Activated CD4-positive, CD25-positive, alpha-beta regulatory T cell treated with anti-CD3 and anti-CD28 coated beads, Interleukin-2, amount 50 U/mL, for 24 hours (primary cell): ENCODE measurements at places on chromosomes 1 and 21.

DNA sequence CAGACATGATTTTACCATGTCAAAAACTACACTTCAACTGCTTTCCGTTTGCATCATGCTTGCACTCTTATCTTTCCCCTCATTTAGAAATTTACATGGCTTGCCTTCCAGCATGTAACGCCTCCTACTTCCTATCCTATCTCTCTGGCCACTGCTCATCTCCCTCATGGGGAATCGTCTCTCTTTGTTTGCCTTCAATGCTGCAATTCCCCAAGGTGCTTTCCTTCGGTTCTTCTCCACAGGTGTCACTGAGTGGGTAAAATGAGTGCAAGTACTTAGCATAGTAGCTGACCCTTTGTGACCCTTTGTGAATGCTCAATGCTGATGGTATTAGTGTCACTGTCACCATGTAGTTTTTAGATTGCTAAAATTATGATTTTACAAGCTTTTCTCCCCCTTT is 63.1 kb downstream of the APP start:
- no peak for ATAC-seq

DNA sequence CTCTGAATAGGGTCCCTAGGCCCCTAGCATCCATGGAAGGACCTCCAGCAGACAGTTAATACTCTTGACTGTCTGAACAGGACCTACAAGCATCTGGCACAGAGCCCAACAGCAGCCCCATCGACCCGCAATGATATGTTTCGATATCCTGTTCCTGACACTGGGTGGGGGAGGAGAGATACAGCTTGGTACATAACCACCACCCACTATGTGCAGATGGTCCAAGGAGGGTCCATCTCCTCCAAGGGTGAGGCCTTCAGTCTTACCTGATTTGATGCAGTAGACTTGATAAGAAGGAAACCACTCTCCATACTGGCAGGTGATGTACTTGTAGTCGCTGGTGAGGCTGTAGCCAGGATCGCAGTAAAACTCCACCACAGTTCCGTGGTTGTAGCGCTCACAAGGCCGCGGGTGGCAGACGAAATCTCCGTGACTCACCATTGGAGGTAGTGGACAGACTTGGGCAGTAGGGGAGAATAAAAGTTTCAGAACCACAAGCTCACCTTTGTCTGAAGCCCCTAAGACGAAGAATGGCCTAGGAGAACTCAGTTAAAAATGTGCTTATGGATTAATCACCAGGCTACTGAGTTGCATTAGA is 86.0 kb upstream of the TLR5 start:
- ATAC-seq = no peak

GRCh38 chr1:109667452-109668122 is at the start of gene GSTM2:
Gene GSTM2, plus strand, starts transcription at chr1:109668057. Its CDS starts 59 bp downstream, at chr1:109668116.
- ATAC-seq = peak; percentile 96

DNA sequence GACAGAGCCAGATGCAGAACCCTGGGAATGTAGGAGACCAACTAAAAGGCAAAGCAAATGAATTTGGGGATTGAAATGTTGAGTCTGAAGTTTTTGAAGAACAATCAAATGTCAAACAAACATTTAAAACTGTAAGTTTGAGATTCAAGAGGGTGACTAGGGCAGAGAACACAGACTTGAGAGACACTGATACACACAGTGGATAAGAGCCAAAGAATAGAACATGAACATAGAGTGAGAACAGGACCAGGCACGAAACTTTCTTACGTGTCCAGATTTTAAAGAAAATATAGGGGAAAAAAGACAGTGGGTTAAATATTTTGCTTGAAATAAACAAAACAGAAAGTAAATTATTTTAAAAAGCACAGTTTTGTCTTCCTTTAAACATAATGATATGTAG is 115.7 kb downstream of the DPYD start:
- ATAC-seq = no peak

DNA sequence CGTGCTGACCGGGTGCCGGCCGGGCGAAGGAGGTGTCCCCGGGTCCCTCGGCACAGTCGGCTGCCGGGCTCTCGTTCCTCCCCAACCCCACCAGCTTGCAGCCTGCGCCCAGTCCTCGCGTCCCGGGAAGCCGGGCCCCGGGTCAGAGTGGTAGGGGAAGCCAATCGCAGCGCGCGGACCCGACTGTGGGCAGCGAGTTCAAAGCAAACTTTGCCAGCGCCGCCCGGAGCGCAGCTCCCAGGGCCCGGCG is 328 bp downstream of the MYCL start:
- peak; percentile 13 for ATAC-seq

DNA sequence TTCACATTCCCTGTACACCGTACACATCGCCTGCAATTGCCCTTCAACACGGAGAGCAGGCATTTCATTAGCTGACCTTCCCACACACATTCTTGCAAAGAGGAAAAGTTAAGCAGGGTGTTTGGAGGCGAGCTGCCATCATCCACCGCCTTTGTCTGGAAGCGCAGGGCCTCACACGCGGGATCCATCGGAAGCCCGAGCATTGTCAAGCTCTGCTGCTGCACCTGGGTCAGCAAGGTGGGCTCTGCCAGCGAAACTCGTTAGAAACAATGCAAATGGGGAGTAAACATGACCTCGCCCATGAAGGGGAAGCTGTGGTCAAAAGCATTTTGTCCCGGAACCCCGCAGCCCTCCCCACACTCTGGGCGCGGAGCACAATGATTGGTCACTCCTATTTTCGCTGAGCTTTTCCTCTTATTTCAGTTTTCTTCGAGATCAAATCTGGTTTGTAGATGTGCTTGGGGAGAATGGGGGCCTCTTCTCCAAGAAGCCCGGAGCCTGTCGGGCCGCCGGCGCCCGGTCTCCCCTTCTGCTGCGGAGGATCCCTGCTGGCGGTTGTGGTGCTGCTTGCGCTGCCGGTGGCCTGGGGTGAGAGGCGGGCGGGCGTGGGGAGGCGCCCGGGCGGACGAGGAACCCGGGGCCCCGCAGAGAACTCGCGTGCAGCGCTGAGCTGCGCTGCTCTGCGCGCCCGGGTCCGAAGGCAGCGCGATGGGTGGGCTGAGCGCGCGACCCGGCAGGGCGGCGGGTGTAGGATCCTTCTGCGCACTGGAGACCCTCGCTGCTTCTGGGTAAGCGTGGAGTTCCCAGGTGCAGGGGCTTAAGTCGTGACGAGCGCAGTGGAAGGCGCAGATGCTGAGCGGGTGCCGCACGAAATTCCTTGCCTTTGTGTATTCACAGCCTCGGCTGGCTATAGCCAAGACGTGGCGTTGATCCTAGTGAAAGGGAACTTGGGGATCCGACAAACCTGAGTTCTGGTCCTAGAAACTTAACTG is at the start of gene CR1:
Gene CR1 (plus strand): TSS at position 357 of the 992 bp plus-strand sequence. CDS start 111 bp downstream, at position 468.
- peak; percentile 42 for ATAC-seq

DNA sequence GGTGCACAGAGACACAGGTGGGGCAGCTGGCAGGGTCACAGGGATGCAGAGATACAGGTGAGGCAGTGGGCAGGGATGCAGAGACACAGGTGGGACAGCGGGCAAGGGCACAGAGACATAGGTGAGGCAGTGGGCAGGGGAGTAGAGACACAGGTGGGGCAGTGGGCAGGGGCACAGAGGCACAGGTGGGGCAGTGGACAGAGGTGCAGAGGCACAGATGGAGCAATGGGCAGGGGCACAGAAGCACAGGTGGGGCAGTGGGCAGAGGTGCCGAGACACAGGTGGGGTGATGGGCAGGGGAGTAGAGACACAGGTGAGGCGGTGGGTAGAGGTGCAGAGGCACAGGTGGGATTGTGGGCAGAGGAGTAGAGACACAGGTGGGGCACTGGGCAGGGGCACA is 117.3 kb upstream of the KLHDC7A start:
- no peak for ATAC-seq

DNA sequence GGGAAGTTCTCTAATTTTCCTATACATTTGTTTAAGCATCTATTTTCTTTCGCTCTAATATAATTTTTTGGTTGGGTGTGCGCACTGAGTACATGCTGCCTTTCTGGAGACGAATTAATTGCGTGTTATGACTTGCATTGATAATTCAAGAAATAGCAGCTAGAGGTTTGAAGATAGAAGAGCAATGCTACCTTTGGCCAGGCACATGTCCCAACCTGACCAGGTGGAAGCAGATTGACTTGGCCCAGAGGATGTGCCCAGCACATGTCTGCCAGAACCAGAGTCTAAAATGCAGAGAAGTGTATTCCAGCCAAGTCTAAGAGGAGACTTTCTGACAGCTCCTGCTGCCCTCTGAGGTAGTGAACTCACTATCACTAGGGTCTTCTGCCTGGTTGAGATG is 114.3 kb downstream of the SLC35F3 start:
- no peak for ATAC-seq

- ATAC-seq = no peak
Observed at GRCh38 chr1:40858856-40859416, 3.2 kb downstream of the CITED4 start.

DNA sequence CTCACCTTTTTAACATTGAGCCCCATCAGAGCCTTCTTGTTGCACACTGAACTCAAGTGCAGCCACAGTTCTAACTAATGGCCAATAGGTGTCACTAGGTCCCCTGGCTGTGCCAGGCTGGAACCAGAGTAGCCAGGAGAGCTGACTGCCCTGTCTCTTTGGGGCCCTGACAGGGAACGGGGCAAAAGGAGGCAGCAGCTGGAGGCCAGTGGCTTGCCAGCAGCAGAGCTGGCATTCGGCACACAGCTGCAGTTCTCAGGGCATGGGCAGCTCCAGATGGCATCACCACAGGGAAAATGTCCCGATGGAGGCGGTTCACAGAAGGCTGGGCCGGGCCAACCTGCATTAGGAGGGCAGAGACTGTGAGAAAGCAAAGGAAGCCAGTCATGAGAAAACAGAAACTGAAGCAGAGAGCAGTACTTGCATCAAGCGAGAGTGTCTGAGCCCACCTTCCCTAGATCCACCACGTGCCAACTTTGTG is 188.6 kb downstream of the FCRL5 start:
- ATAC-seq = peak; percentile 27

GRCh38 chr1:157856538-157856937 is 14.9 kb upstream of the CD5L start:
- ATAC-seq = peak; percentile 68

DNA sequence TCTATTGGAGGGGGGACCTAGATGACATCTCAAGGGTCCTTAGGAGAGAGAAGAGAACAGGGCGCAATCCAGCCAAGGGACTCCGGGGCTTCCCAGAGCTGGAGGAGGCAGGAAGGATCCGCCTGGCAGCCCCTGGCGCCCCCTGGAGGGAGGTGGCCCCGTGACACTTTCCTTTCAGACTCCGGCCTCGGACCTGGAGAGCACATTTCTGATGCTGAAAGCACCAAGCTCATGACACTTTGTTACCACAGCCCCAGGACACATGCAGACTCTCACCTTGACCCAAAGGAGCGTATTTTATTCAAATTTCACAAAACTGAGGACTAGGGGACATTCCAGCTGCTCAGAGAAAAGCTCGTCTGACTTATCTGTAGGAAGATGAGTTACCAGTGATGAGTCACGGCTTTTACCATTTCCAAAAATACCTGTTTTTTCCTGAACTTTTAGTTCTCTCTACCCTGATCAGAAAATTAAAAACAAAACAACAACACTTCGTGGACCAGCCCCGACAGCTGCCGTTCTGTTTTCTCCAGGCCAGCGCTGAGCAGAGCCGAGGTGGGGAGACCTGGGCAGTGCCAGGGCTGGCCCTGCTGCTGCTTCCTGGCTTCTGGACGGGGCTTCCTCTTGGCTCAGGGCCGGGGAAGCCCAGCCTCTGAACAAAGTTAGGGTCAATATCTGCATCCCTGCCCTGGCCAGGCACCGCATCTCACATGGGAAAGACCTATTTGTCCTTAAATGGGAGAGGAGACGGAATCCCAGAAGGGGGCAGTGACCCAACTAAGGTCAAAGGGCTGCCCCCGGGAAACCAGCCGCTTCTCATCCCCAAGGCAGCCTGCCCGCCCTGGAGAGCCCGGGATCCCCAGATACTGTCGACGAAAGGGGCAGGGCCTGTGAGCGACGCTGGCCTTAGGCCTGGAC is 21.6 kb upstream of the POFUT2 start:
- peak; percentile 36 for ATAC-seq

DNA sequence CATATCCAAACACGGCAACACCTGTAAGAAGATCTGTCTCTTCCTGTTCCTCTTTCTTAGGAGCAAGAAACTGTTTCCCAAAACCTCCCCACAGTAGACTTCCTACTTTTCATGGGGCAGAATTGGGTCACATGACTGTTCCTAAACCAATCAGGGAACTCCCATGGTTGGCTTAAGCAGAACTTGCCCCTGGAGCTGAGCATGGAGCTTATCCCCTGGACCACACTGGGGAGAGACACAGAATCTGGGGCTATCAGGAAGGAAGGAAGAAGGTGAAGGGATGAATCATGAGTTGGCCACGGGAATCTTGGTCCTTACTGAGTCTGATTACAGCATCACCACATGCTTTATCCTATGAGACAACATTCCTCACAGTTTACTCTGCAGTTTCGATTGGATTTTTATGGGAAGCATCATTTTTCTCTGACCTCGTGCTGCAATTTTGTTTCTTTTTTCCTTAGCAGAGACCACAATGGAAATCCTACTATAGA is 81.8 kb downstream of the CDC7 start:
- no peak for ATAC-seq

GRCh38 chr1:112983537-112984131 is 27.6 kb upstream of the SLC16A1 start:
- no peak for ATAC-seq

DNA sequence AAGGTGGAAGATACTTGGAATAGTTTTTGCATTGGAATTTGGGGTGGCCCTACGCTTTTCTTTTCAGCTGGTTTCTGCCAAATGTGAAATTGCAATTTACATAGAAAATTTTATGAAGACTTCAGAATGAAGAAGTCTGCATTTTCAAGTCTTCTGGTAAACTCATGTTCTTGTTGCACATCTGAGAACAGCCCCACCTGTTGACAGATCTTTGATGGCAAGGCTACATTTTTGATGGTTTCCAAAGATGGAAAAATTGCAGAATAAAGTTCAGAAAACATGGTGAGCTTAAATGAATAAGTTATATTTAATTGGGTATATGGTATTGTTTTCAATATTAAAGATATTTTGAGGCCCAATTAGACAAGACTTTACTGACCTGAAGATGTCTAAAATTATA is 25.4 kb downstream of the OLFM3 start:
- ATAC-seq = no peak

DNA sequence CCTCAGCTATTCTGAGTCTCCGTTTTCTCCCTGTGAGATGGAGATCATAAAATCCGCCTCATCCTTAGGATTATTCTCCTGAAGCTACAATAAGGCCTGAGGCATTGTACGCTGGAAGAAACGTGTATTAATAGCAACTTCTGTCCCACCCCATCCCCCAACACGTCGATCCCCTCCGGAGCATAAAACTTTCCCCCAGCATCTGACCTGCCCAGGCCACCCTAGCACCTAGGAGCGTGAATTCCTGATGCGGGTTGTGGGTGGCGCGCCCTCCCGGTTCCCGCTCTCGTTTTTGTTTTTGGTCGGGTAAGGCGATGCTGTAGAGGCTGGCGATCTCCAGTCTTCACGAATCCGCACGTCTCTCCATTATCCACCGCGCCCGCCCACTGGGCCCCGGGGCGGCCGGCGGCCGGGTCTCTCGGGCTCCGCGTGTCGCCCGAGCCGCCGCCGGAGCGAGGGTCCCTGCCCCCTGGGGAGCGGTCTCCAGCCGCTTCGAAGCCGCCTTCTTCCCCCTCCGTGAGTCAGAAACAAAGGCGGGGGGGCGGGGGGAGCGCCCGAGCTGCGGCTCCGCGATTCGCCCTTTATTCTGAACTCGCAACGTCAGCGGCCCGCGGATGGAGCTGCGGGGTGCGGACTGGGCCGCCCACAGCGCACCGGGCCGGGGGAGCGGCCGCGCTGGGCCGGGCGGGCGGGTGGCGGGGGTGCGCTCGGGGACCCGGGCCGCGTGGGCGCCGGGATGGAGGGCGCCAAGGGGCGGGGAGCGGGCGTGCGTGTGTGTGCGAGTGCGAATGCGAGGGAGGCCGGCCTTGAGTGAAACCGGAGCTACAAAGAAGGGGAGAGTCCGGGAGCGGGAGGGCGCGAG is at the start of gene PLEKHO1:
Gene PLEKHO1 (plus strand): TSS at position 646 of the 862 bp plus-strand sequence. CDS start 342 bp downstream, outside the sequence.
- peak; percentile 80 for ATAC-seq
